Neural crest cell (in vitro differentiated cells): ENCODE measurements at places on chromosomes 3 and 15. TPM values are rescaled to one million over a fixed set of nuclear protein-coding genes. Genes with fewer than 3 reads are reported as not detected.

DNA sequence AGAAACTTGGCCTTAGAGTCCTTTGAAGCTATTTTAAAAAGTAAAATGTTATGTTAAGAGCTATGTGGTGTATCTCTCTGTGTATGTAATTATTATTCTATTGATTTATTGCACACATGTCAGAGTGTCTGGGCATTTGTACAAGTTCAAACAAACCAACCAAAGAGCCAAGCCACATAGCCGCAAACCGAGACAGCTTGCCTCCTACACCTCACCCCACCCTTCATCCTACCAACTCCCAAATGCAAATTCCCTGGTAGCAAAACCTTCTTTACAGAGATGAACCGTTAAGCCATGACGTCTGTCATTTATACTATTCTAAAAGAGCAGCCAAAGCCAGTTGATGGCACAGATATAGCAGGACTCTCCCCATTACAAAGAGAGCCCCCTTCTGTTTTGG, 332.3 kb downstream of the ERC2 start:
- no peak overlapping the region for H3K4me3 ChIP-seq
- no peaks in the 10 kb centered on the region for H3K27me3 ChIP-seq
- DNase-seq: no peak
- H3K36me3 ChIP-seq: peaks cover 4% of the 10 kb centered on the region

Gene SERPINI2
- total RNA-seq: 0.56 and 0.86 TPM in 2 replicates

Gene GOLGA8H
- 2.1 and 2.4 TPM in 2 replicates for total RNA-seq

Gene PLSCR2
- not detected in 2 replicates for total RNA-seq

Gene GANC
- 15.2 and 17.1 TPM in 2 replicates for total RNA-seq

Gene GP5
- total RNA-seq: 0.09 TPM in 1 of 2 replicates, not detected in the other
